ENCODE measurements at places on chromosomes 6 and 20.

GRCh38 chr20:6157345-6157744 lies 34.5 kb upstream of the FERMT1 start:
- no peak for DNase-seq

DNA sequence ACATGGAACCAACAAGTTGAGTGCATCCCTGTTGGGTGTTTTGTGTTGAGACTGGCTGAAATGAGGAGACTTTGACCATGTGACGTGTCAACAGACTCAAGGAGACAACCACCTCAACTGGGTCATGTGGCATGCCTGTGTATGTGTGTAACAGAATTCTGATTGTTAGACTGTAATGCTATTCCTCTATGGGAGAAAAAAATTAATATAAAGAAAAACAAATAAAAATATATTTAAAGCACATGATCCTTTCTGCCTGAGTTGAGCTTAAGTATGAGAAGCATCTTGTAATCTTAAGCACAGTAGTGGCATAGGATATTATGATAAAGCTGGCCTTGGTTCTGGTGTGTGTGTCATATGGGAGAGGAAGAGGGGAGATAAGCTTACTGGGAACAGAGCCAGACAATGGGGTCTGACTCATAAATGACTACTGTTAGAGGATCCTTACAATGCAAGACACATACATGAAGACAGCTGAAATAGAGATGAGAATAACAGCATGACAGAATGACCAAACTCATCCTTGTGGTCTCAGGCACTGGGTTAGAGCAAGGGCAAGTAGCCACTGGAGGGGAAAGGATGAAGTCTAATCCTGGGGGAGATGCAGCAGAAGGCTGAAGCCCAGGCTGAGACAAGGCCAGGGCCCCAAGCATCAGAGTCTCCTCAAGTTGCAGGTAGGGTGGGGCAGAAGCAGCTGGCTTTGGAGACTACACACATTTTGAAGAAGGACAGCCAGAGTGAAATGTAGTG lies 9.2 kb downstream of the TP53INP2 start:
- no peak for DNase-seq

GRCh38 chr20:59940956-59941294 lies 736 bp downstream of the FAM217B start:
- DNase-seq: no peak

DNA sequence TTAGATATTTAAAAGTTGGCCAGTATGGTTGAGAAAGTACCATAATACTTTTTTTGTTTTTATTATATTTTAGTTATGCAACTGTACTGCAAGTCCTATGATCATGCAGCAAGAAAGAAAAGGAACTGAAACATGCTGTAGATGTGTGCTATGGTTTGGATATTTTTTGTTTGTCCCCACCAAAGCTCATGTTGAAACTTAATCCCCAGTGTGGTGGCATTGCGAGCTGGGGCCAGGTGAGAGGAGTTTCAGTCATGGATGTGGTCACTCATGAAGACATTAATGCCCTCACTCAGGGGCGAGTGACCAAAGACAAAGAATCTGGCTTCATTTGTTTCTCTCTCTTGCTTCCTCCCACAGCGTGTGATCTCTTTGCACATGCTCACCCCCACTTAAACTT lies 393.9 kb downstream of the PAX1 start:
- DNase-seq: no peak

- peak; percentile 43 for DNase-seq
Measured at GRCh38 chr6:74606582-74607071, 599.2 kb downstream of the COL12A1 start.

DNA sequence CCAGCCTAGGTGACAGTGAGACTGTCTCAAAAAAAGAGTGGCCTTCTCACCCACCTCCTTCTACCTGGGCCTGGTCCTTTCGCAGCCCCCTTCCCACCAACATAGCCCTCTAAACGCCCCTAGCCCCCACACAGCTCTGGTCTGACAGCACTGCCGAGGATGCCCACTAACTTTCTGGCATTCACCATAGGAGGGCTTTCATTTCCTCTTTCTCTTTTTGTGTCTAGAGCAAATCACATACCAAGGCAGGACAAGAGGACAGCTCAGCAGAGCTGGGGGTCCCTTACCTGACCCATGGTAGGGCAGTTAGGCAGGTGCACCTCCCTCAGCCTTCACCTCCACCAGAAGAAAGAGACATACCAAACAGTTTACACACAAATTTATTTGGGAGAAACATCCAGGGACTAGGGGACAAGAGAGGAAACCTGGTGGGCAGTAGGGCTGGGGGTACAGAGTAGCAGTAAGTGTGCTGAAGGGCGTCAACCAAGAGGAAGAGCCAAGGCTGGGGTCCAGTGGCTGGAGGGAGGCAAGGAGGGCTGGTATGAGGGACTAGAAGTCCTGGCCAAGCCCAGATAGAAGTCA lies 4.5 kb downstream of the LY6G5C start:
- DNase-seq: no peak

DNA sequence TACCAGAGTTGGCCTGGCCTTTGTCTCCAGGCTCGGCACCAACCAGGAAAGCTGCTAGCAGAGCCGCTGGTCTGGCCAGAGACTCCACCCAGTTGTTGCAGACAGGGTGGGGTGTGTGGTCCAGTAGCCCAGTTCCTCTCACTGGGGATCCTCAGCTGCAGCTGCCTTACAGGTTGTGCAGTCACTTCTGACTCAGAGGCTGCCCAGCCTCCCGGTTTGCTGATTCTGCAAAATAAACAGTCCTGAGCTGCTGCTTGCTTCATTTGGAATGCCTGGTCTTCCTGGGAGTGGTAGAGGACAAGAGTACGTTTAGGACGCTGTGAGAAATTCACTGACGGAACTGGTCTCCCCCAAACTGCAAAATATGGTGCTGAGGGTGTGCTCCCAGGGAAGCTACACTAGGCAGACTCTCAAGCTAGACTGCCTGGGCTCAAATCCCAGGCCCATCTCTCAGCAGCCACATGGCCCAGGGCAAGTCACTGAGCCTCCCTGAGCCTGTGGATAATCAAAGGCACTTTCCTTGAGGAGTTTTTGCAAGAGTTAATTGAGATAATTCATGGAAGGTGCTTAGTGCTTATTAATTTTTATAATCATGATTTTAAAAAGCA lies 246.1 kb downstream of the TFAP2C start:
- no peak for DNase-seq

GRCh38 chr6:126475449-126475848 lies 135.5 kb downstream of the CENPW start:
- no peak for DNase-seq

DNA sequence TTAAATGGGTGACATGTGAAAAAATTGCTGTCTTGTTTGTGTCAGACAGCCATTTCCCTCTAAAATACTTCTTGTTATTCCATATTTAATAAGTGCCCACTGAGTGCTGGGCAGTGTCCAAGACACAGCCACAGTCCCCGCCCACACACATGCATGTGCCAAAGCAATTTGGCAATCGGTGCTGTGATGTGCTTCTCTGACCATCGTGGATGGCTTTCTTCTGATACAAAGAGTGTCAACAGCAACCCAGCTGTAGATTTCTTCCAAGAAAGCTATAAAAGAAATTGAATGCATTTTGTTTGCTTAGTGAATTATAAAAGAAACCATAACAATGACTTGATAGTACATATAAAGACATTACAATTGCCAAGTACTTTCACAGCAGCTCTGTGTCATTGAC lies 140.5 kb upstream of the ATXN1 start:
- peak; percentile 60 for DNase-seq

- no peak for DNase-seq
Measured at GRCh38 chr6:113560908-113561307, 296.2 kb upstream of the MARCKS start.

DNA sequence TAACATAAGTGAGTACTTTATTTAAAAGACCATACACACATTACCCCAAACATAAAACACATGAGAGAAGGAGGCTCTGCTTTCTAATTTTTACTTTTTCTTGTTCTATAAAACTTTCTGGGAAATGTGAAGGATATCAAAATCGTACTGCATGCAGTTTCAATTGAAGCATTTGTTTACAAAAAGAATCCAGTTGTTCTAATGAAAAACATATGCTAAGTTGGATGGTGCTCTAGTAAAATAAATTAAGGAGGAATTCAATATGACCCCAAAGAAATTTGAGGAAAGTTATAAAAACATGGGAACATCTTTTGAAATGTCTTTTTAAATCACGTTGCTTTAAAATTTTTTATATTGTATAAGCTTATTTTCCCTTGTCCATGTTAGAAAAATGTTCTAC lies 37.6 kb downstream of the OR2B6 start:
- no peak for DNase-seq

GRCh38 chr6:10976571-10976970 lies 67.5 kb downstream of the ELOVL2 start:
- DNase-seq: no peak

GRCh38 chr6:32886681-32887383 lies 32.8 kb downstream of the PSMB9 start:
- no peak for DNase-seq

DNA sequence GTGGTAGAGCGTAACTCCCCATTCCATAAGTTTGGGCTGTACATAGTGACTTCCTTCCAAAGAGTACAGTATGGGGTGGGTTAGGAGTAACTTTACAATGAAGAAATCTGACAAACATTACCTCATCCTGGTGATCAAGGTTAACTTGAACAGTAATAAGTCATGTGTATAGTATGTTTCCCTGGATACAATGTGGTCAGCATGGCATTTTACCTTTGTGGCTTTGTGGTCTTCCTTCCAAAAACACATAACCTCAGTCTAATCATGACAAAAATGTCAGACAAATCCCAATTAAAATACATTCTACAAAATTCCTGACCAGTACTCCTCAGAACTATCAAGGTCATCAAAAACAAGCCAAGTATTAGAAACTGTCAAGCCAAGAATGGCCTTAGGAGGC lies 225.1 kb downstream of the UBE3D start:
- no peak for DNase-seq

- peak; percentile 52 for DNase-seq
Measured at GRCh38 chr20:45970646-45971424, 1.2 kb downstream of the ZNF335 start.

GRCh38 chr6:90121982-90122381 lies 174.7 kb downstream of the BACH2 start:
- no peak for DNase-seq

GRCh38 chr20:58613061-58613854 lies 37.8 kb upstream of the STX16 start:
- DNase-seq: no peak

DNA sequence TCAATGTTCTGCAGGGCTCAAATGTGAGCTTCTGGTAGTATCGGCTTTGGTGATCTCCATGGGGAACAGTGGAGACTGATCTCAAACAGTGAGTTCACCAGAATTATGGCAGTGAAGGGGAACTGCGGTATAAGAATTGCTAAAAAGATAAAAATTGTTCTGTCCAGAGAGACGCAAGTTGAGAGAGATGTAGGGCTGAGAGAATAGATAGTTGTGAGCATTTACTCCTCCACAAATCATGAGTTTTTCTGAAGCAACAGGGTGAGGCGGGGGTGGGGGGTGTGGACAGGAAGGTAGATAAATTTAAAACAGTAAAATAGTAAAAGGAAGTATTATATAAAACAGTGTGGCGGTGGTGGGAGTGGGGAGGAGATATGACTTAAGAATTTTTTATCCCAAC lies 98.6 kb upstream of the NEDD9 start:
- DNase-seq: no peak

GRCh38 chr6:88662163-88662580 lies 301.2 kb downstream of the RNGTT start:
- DNase-seq: no peak

GRCh38 chr6:39879535-39879934 lies 54.7 kb downstream of the MOCS1 start:
- no peak for DNase-seq

DNA sequence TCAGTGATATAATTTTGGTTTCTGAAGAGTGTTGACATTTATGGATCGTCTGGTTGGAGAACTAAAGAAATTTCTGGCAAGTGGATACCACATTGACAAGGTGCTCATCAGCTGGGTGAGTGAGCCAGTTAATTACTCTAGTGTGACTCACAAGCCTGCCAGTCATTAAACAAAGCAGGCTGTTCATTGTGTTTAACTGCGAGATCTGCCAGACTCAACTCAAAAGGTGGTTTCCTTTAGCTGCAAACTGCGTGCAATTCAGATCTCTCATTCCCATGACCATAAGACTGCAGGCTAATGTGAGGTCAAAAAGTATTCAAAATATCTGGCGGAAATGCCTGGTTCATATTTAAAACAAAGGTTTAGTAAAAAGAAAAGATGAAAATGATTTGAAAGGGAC lies 32.5 kb upstream of the IYD start:
- no peak for DNase-seq

GRCh38 chr20:20498076-20498861 lies 130.4 kb downstream of the INSM1 start:
- DNase-seq: no peak

GRCh38 chr20:50517817-50518154 lies 7.6 kb downstream of the PTPN1 start:
- no peak for DNase-seq

GRCh38 chr6:84284428-84285049 lies 57.1 kb upstream of the CEP162 start:
- DNase-seq: no peak

DNA sequence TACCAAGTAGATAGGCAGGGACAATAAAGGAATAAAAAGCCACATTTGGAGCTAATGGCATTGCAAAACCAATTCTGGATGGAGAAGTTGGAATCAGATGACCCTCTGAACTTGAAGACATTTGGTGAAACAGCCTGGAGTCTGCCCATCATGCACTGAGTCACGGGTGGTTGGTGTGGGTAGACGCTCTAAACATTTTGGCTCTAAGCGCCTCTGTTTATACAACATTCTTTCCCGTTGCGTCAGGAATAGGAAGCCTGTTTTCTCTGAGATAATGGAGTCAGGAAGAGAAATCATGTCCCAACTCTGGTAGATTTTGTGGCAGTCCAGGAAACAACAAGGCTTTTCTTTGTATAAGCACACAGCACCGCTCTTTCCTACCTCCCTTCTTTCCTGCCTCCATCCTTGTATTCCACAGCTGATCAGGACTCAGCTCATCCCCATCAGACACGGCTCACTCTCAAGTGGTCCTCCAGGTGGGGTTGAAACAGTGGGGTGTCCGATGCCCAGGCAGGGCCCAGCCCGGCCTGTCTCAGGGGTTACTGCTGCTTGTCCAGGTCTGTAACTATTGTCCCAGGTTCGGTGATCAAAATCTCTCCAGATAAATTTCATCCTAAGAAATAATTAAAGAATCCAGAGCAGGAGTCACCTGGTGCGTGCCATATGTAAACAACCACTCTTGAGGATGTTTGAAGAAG lies 12.1 kb upstream of the RAMACL start:
- no peak for DNase-seq
